ENCODE measurements at places on chromosomes 6 and 20.
A peak's percentile ranks its signal among the peaks of the same experiment; 100 is the strongest.

DNA sequence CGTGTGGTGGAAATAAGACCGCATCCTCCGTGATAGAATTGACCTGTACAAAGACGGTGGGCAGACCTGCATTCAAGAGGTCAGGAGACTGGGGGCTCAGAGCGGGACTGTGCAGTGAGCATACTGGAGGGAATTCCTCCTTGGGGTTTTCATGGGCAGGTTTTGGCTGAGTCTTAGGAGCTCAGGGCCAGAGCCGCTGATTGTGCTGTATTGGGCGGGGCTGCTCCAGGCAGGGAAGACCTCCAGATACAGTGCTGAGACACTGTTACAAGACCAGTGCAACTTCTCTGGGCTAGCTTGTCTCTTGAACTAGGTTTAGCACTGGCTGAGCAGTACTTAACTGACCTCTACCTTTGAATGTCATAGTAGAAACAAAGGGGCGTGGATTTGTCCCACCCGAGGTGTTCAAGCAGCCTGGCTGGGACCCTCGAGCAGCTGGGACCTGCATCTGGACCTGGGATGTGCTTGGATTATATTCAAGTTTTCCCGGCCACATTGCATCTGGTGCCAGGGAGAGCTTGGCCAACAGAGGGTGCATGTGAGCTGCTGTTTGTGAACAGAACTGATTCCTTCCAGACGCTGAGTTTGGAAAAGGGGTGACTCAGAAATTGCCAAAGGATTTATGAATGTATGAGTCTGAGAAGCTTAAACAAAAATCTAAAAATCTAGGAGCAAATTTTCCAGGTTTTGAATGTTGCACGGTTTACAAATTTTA, 33.4 kb upstream of the SLC22A1 start:
- DNase-seq, result peak; percentile 34

DNA sequence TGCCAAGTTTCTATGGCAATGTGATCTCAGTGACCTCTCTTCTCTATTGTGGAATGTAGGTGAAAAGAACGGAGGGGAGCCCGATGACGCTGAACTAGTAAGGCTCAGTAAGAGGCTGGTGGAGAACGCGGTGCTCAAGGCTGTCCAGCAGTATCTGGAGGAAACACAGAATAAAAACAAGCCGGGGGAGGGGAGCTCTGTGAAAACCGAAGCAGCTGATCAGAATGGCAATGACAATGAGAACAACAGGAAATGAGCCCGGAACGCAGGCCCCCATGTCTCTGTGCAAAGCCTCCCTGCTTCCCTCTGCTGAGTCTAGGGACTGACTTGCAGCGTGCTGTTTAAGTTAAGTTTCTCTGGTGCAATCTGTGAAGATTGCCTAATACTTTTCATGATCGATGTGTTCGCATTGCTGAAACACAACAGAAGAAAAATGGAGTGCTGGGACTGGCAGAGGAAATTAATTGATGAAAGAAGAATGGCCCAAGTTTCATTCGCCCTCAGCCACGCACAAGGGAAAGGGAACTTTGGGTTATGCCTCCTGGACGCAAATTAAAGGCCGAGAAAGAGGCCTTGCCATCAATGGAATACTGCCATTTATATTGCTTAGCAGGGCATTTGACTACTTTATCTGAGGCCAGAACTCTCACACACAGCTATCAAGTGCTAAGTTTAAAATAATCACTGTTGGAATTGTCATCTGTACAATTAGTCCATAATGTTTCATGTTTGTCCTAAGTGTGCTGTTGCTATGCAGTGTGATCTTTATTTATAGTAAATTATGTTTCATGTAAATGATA, 146.4 kb downstream of the AKAP7 start:
- peak; percentile 5 for DNase-seq

DNA sequence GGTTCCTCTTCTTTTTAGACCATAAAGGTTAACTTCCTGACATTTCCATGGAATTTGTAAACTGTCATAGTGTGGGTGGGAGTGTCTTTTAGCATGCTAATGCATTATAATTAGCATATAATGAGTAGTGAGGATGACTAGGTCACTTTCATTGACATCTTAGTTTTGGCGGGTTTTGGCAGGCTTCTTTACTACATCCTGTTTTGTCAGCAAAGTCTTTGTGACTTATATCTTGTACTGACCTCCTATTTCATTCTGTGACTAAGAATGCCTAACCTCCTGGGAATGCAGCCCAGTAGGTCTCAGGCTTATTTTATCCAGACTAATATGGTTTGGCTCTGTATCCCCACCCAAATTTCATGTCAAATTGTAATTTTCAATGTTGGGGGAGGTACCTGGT, 149.6 kb upstream of the SYNCRIP start:
- DNase-seq, result no peak

DNA sequence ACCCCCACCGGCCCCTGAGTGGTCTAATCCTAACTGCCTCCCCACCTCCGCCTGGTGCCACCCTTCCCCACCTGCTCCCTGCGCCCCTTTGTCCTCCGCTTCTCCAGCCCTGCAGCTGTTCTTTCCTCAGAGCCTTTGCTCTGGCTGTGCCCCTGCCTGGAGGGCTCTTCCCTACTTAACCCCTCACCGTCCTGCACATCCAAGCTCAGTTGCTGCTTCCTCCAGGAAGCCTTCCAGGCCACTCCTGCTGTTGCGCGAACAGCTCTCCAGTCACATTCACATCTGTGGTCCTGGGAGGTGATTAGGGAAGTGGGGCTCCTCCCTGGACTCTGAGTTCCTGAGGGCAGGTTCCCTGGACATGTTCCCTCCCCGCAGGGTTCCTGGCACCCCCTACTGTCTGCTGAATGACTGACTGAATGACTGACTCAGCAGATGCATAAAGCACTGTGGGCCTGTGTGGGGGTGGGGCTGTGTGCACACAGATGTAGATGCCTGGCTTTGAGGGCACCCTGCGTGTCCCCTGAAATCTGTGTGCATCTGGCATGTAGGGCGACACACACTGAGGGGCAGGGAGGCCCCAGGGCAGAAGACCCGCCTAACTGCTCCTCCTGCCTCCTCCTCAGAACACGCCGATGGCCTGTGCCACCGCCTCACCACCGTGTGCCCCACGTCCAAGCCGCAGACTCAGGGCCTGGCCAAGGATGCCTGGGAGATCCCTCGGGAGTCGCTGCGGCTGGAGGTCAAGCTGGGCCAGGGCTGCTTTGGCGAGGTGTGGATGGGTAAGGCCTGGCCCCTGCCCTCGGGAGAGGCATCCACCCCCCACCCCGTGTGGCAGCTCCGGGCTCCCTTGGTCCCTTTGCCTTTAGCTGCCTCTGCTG, 51.4 kb downstream of the SRC start:
- no peak for DNase-seq

GRCh38 chr6:160031871-160032270, 63.0 kb downstream of the IGF2R start:
- no peak for DNase-seq

DNA sequence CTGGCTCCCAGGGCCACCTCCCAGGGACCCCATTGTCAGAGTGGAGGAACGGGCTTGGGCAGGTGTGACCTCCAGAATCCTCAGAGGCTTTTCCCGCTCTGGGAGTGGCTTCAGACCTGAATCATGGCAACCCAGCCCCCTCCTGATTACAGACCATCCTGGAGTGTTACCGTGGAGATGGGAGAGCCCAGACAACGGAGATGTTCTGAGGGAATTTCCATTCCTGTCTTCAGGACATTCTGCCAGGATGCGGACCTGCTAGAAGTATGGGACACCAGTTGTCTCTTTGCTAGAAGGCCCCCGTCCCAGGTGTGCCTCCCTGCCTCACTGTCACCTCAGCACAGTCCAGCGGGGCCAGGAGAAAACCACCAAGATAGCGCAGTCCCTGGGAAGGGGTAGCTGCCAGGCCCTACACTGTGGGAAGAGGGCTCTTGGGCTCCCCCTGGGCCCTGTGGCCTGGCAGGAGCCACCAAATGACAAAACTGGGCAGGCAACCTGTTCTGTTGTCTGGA, 109.9 kb downstream of the PSMB1 start:
- DNase-seq, result no peak

DNA sequence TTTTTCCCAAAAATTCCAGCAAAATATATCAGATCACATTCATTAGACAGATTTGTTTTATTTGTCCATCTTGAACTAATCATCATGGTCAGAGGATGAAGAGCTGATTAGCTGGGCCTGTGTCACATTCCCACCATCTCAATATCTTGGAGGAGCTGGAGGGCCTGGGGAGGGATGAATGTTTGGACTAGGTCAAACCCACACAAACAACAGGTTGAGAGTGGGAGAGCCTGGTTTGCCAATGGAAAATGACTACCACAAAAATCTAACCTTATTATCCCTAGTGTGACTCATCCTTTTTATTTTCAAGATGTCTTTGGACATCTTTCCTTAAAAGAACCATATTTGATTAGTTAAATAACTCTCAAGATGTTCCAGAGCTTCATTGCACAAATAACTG, 242.4 kb downstream of the OGFRL1 start:
- DNase-seq, result no peak

DNA sequence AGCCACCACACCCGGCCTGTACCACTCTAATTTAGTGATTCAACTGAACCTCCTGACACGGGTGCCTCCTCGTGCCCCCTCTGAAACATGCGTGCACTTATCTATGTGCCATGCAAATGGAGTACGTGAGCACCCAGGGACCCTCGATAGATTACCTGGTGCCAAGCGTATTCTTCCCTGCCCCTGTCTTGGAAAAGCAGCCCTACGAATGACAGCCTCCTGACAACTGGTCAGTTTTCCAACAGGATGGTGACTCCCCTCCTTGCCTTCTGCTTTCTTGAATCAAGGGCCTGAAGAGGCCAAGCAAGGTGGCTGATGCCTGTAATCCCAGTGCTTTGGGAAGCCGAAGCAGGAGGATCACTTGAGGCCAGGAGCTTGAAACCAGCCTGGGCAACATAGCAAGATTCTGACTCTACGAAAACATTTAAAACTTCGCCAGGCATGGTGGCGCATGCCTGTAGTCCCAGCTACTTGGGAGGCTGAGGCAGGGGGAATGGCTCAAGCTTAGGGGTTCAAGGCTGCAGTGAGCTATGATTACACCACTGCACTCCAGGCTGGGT, 25.4 kb upstream of the SYNJ2 start:
- DNase-seq, result no peak

- DNase-seq, result no peak
These were observed 71.0 kb upstream of the SIRPA start for GRCh38 chr20:1824181-1824580.

DNA sequence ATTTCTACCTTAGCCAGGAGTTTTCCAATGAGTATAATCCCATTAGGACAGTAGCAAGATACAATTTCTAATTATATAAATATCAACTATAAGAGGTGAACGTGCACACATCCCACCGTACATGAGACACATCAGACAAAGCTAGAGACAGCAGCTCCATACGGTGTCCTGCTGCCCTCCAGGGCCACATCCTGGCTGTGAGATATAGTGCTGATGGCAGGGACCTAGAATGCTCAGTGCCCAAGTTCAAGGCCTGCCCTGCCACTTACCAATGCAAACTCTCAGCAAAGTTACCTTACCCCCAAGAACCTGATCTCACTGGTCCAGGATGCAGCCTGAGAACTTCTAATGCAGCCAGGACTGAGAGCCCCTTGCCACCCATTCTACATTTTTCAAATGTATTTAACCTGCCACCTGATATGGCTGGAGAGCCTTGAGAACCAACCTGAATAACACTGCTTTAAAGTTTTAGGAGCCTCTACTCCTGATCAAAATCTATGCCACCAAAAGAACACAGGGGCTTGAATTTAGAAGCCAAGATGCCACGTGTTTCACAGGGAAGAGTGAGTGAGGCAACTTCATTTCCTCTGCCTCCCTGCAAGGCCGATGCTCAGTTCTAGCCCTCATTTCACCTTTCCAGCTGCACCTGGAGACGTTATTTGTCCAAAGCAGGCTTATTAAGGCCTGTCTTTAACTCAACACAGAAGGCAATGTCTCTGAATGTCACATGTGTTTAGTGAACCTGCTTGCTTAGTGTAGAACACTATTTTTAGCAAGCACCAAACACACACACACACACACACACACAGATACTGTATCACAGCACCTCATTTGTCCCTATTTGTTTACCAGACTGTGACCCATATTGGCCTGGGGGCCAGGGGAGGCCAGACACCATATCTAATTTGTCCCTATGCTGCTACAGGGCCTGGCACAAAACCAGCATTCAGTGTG, 6.1 kb downstream of the NFATC2 start:
- no peak for DNase-seq

- peak; percentile 76 for DNase-seq
These were observed 15.1 kb downstream of the HMGN4 start for GRCh38 chr6:26553264-26553634.

DNA sequence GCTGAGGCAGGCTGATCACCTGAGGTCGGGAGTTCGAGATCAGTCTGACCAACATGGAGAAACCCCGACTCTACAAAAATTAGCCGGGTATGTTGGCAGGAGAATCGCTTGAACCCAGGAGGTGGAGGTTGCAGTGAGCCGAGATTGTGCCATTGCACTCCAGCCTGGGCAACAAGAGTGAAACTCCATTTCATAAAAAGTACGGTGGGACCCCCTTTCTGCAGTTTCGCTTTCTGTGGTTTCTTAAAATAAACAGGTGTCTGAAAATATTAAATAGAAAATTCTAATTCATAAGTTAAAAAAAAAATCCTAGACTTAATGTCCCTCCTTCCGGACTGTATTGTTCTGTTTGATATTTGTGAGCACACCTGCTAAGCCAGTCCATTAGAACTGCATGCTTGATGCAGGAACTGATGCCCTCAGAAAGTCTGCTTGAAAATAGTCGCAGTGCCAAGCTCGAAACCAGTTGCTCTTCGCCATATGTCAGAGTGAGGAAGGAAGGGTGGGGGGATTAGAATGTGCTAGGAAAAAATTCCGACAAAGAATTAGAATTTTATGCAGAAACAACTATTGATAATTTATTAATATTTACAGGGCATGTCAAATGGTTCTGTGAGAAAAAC, 85.9 kb downstream of the JARID2 start:
- DNase-seq, result peak; percentile 38

DNA sequence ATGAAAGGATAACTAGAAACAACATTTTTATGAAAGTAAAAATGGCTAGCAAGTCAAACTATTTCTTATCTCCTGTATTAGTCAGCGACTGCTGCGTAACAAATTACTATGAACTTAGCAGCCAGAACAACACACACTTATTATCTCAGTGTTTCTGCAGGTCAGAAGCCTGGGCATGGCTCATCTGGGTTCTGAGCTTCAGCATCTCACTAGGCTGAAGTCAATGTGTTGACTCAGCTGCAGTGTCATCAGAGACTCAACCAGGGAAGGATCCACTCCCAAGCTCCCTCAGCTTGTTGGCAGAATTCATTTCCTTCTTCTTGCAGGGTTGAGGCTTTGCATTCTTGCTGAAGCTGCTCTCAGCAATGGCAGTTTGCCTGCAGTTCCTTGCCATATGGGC, 33.2 kb upstream of the IGF2R start:
- no peak for DNase-seq

- peak; percentile 51 for DNase-seq
These were observed 20.4 kb upstream of the EFHC1 start for GRCh38 chr6:52399511-52400312.
